ENCODE measurements at places on chromosomes 1 and 21.

DNA sequence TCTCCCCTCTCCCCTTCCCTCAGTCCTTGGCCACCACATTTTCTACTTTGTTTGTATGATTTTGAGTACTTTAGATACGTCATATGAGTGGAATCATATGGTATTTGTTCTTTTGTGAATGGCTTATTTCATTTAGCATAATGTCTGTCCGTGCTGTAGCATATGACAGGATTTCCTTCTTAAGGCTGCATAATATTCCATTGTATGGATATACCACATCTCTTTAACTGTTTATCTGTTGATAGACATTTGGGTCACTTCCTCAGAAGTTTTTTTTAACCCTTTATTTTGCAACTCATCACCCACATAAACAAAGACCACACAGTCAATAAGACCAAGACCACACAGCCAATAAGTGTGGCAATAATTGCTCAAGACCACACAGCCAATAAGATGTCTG lies 24.9 kb downstream of the FAM163A start:
- no peak for DNase-seq

- no peak for DNase-seq
These were observed 2.2 kb downstream of the LAMC2 start for GRCh38 chr1:183188240-183188639.

DNA sequence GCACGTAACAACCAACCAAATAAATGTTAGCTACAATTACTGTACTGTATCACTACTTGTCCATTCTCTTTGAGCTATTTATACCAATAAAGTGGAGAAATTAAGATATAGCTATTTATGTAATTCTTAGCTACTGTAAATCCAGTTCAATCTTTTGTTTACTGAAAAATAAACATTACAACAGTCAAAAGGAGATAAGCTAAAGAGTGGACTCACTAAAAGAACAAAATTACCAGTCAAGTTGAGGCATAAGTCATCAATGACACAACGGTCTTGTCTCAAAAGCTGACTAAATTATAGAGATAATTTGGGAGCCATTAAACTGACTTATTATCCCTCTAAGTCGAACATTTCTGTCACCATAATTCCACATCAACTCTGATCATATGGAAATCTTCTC lies 22.5 kb downstream of the TGFBR3 start:
- DNase-seq = no peak

GRCh38 chr1:66041654-66042053 lies 249.0 kb downstream of the PDE4B start:
- no peak for DNase-seq

DNA sequence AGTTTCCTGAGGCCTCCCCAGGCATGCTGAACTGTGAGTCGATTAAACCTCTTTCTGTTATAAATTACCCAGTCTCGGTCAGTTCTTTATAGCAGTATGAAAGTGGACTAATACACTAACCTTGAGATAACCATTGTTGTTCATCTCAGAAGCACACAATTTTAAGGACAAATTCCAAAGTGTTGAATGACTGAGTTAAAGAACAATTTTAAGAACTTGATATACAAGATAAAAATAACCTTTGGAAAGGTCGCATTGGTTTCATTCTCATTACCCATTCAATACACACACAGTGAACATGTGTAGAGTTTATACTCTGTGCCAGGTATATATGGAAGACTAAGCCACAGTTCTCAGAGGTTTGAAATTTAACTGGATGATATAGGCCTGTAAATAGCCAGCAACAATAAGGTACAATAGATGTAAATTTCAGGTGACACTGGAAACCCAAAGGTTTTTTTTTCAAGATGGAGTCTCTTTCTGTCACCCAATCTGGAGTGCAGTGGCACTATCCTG lies 19.1 kb upstream of the SRSF10 start:
- DNase-seq = no peak

DNA sequence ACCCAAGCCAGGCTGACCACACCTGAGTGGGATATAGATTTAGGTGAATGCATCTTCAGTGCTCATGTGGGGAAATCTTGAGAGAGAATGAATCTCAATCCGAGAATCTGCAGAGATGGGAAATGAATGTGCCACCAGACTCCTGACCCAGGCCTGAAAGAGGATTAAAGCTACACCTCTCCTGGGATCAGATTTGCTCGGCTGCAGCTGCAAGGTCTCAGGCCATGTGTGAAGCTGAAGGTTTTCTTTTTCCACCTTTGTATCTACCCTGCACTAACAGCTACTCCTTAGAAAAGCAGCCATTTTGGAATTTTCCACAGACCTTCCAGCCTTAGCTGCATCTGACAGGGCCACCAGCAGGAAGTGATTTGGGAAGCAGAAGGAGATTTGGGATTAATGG lies 18.3 kb downstream of the GPR3 start:
- no peak for DNase-seq

- DNase-seq = no peak
These were observed 492.4 kb upstream of the NFIA start for GRCh38 chr1:60589916-60590315.

- no peak for DNase-seq
These were observed 26.6 kb downstream of the AK4 start for GRCh38 chr1:65174585-65174984.
